ENCODE measurements at places on chromosomes 5 and 9.

- no peak for DNase-seq
Observed at GRCh38 chr5:134479839-134480238, 45.6 kb upstream of the JADE2 start.

DNA sequence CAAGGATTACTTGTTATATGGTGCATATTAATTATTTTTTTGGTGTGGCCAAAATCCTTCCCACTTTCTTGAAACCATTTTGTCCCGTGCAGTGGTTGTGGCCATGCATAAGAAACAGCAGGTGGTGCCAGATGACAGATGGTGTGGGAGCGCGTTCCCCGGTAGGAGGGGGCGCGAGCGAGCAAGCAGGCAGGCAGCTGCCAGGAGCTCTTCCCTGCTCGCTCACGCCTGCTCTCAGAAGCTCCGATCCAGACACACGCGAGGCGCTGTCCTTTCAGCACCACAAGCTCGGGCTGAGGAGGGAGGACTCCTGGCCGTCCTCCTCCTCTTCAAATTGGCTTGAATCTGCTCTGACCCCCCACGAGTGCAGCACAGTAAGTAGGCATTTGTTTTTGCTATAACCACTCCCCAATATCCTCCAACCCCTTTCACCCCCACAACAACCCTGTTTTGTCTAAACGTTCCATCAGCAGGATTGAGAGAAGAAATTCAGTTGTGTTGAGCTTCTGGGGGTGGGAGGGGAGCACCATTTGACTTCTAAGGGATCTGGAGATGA is at the start of gene NSG2:
NSG2 (plus strand) TSS at position 237 of the 556 bp plus-strand sequence. CDS start 1,050 bp downstream, outside the sequence.
- DNase-seq = no peak

DNA sequence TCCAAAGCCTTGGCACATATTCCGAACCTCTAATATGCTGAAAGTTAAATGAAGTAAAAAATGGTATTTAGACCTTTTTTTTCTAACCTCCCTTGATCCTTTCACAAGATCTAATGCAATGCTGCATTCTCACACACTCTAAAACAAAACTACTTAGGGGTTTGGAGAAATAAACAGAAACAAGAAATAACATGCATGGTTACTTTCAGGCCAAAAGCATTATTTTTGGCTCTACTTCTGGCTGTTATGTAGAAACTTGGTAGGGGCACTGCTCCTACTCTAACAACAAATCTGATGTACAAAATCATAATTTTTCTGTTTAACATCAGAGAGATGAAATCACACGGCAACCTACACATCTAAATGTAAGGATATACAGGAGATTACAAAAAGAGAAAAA is 51.2 kb downstream of the CHD1 start:
- DNase-seq = no peak

- DNase-seq = no peak
Observed at GRCh38 chr9:68927165-68927564, 86.7 kb downstream of the PRKACG start.

DNA sequence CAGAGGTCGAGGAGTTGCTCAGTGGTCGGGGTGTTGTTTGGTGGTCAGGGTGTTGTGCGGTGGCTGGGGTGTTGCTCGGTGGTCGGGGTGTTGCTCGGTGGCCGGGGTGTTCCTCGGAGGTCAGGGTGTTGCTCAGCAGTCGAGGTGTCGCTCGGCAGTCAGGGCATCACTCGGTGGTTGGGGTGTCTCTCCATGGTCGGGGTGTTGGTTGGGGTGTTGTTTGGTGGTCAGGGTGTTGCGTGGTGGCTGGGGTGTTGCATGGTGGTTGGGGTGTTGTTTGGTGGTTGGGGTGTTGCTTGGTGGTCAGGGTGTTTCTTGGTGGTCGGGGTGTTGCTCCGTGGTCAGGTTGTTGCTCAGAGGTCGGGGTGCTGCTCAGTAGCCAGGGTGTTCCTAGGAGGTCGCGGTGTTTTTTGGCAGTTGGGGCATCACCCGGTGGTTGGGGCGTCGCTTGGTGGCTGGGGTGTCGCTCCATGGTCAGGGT is 11.0 kb upstream of the GPSM1 start:
- no peak for DNase-seq

DNA sequence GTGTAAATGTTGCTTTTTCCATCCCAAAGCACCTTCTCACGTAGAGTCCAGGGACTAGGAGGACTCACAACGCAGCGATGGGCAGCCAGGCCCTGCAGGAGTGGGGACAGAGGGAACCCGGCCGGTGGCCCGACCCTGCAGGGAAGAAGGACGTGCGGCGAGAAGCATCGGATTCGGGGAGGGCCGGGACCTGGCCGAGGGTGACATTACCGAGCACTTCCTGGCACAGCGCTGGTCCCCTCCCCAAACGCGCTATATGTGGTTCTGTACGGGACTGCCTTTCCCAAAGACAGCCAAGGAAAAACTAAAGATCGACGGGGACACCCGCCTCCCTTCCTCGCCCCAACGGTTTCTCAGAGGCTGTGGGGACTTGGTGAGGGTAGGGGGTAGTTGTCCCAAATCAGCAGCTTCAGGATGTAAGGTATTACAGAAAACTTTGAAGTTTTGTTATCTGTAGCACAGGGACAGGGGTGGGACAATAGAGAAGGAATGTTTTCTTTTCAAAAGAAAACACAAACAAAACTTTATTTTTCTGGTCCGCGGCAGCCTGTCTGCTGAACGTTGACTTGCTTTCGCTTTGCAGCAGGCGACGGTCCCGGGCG is 887 bp upstream of the MAP3K1 start:
- no peak for DNase-seq

- no peak for DNase-seq
Observed at GRCh38 chr5:44997506-44997905, 188.8 kb downstream of the MRPS30 start.

DNA sequence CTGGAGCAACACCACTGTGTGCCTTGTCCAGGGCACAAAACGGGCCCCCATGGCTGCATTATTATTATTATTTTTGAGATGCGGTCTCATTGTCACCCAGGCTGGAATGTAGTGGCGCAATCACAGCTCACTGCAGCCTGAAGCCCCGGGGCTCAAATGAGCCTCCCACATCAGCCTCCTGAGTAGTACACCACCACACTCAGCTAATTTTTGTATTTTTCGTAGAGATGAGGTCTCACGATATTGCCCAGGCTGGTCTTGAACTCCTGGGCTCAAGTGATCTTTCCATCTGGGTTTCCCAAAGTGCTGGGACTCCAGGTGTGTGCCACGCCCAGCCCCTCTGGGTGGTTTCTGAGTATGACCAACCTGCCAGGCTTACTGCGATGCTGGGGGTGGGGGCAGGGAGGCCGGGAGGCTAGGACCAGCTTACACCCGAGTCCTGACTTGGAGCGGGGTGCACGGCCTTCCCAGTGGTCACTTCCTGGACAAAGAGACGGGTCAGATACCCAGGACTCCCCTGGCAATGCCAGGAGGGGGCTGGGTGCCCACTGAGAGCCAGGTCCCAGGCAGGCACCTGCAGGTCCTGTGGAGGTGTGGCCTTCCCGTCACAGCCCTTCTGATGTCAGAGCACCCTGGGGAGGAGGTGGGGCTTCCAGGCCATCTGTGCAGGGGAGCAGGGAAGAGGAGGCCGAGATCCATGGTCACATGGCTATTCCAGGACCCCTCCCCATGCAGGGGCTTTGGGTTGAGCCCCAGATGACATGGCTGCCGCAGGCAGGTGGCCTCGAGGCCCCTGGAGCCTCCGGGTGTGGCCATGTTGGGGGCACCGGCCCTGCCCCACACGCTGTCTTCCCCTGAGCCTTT is 8.3 kb upstream of the NRARP start:
- DNase-seq = no peak

Data from T-helper 2 cell (primary cell).